ENCODE measurements at places on chromosomes 16 and 17.

DNA sequence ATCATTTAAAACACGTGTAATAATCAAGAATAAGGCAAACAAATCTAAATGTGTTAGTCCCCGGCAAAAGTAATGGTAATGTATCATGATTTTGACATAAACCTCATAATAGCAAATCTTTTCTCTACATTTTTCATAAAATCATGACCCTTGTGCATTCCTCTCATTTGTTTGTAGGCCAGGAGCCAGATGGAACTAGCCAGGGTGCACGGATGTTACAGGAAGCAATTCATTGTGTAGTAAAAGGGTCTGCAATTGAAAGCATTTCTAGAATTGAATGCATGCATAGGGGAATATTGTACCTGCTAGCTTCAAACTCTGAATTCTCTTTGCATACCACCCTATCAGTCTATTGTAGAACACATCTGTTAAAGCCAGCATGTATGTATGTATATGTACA, 66.6 kb downstream of the CNTNAP4 start:
- DNase-seq, result no peak

DNA sequence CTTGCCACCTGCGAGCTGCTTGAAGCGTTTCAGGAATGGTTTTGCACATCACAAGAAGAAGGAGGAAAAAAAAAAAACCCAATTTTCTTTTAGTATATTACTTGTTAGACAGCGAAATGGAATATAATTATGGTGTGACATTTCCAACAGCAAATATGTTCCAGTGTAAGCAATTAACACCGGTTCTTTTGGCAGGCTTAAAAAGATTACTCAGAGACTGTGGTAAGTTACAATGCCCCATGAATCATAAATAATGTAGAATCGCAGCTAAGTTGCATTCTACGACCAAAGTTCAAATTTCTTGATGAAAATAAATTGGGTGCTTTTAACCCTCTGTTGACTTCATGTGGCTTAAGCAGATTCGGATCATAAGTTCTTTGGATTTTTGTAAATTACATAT, 245.2 kb downstream of the XYLT1 start:
- no peak for DNase-seq

DNA sequence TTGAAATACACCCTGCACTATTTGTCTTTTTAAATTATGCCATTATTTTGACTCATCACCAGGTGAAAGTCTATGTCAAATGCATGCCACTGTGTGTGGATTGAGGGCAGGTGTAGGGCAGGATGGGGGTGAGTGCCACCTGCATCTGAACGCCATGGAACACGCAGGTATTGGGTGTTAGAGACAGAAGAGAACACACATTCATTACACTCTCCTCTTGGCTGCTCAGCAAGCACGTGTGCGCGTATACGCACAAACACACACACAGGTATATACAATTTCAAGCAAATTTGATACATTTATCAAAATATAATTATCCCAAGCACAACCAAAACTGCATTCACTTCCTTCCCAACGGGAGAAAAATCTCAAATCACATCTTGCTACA, 268.9 kb downstream of the NTN1 start:
- no peak for DNase-seq

DNA sequence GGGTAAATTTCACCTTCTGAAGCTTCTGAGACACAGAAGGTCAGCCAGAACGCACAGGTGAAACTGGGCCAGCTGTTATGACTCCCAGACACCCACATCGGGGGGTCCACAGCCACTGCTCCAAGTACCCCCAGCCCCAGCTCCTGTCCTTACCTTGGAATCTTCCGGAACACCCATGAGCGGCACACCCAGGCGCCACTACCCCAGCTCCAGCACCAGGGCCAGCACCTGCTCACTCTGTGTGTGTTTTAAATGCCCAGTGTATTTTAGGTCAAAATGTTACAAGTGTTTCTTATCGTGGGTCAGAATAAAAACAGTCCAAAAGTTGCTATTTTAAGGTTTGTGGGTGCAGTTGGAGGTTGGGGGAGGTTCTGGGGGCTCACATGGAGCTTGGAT, 116.3 kb downstream of the RMI2 start:
- no peak for DNase-seq

DNA sequence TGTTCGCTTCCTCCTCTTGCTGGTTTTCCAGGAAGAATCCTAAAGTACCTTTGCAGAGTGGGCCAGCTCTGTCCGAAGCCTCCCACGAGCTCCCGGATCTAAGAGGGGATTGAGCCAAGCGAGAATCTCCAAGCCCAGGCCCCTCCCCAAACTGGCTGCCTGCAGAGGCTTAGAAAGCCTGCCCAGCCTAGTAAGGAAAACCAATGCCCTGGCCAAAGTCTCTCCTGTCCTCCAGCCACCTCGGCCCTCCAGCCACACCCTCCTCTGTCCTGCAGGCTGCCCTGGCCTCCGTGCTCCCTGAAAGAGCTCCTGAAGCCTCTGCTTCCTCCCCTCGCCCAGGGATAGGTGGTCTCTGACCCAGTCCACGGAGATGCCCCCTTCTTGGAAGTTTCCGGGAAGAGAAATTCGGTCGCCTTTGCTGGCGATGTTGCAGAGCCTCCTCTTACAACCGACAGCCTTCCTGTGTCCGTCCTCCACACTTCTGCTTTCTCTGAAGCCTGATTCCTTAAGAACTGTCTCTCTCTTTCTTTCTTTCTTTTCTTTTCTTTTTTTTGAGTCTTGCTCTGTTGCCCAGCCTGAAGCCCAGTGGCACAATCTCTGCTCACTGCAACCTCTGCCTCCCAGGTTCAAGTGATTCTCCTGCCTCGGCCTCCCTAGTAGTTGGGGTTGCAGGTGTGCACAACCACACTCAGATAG, 54.9 kb upstream of the TOB1 start:
- DNase-seq, result no peak

GRCh38 chr16:4372001-4372577, 441 bp downstream of the VASN start:
- no peak for DNase-seq

DNA sequence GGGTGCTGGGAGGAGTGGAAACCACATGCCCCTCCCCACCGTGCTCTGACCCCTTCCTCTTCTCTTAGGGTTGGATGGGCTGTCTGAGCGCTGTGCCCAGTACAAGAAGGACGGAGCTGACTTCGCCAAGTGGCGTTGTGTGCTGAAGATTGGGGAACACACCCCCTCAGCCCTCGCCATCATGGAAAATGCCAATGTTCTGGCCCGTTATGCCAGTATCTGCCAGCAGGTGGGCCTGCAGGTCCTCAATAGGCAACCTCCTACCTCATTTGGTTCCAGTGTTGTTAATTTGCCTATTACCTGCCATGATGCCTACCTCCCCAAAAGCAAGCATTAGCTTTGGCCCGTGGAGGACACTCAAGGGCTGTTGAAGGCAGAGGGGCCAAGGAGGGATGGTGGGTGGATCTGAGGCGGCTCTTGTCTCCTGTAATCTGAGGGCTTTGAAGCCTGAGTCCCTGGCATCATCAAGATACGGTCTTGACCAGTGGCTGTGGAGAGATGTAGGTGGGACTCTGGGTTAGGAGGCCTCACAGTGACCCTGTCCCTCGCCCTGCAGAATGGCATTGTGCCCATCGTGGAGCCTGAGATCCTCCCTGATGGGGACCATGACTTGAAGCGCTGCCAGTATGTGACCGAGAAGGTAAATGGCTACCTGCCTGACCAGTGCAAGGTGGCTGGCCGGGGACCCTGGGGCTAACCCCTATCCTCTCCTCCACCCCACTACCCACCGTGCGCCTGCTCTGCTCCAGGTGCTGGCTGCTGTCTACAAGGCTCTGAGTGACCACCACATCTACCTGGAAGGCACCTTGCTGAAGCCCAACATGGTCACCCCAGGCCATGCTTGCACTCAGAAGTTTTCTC, 3.4 kb downstream of the ALDOA start:
- no peak for DNase-seq

GRCh38 chr17:14921936-14922335, 343.2 kb downstream of the PMP22 start:
- DNase-seq, result no peak

DNA sequence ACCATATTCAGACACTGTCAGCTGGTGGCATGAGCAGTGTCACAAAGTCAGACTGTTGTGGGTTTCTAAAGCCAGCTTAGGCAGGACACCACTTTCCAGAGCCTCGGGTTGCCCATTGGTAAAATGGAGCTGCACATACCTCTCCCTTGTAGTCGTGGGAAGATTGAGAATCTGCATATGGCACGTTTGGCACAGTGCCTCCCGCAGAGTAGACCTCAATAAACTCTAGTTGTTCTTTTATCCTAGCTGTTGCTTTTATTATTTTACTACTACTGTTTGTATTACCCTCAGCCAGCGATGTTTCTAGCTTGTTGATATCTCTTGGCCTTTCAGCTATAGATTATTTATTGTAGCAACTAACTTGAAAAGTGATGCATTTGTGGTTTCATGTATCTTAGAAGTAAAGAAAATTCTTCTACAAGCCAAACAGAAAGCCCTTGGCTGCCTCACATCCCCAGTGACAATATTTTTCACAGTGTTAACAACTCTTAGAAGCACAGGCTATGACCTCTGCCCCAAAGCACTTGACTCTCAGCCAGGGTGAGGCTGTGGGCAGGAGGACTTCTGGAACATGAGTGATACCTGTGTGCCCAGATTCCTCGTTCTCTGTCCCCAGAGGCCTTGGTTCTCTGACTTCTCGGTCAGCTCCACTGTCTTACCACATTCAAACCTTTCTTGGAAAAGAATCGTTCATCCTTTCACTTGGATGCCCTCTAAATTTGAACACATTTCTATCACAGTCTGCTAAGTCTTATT, 351.6 kb downstream of the SNX29 start:
- no peak for DNase-seq

GRCh38 chr17:40535924-40536294, 29.4 kb downstream of the CCR7 start:
- DNase-seq, result no peak

- DNase-seq, result no peak
Measured at GRCh38 chr16:66004699-66005098, 361.8 kb upstream of the CDH5 start.

- no peak for DNase-seq
Measured at GRCh38 chr16:1902547-1903219, 15.5 kb downstream of the HS3ST6 start.

GRCh38 chr17:27428781-27429505, 27.3 kb upstream of the KSR1 start:
- no peak for DNase-seq

DNA sequence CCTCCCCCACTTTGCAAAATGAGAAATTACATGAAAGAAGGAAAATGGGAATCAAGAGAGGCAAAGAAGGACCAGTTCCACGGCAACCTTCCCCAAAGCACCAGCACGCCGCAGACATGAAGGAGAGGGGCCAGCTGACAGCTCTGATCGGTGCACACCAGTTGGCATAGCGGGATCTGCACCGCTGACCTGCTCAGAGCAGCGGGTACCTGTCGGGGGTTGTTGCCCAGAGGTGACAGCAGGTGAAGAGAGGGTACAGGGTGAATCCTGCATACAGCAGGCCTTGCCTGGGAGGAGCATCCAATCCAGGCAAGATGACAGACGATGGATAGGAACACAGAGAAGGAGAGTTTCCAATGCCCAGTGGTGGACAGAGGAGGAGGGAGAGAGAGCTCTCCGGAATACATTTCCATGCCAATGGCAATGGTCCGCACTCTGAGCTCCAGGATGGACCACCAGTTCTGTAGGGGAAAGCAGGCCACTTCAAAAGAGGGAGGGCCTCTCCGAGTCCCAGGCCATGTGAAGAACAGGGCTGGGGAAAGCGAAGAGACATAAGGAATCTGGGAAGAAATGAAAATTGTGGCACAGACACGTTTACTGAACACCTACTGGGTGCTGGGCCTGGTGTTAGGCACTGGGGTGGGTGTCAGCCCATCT, 24.0 kb downstream of the CEP295NL start:
- no peak for DNase-seq

DNA sequence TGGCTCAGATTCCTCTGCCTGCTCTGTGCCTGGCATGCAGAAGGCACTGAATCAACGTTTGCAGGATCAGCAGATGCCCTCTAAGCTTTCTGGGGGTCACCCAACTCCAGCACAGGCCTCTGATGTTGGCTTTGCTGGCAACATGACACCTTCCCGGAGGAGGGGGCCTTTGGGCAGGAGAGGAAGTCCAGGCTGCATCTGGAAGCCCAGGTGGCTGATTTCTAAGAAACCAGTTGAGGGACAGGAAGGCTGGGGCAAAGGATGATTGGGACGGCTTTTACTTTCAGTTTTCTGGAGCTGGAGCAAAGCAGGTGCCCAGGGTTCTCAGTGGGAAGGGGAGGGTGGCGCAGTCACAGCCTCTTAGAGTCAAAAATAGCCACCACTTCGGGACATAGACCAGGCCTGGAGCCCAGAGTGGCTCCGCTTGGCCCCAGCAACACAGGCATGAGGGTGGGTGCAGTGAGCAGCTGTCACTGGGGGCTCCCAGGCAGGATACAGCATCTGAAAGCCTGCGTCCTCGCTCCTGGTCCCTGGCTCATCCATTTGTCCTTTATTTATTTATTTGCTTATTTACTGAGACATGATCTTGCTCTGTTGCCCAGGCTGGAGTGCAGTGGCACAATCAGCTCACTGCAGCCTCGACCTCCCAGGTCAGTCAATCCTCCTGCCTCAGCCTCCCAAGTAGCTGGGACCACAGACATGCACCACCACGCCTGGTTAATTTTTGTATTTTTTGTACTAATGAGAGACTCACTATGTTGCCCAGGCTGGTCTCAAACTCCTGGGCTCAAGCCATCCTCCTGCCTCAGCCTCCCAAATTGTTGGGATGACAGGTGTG, 15.1 kb downstream of the SOCS1 start:
- DNase-seq, result no peak

DNA sequence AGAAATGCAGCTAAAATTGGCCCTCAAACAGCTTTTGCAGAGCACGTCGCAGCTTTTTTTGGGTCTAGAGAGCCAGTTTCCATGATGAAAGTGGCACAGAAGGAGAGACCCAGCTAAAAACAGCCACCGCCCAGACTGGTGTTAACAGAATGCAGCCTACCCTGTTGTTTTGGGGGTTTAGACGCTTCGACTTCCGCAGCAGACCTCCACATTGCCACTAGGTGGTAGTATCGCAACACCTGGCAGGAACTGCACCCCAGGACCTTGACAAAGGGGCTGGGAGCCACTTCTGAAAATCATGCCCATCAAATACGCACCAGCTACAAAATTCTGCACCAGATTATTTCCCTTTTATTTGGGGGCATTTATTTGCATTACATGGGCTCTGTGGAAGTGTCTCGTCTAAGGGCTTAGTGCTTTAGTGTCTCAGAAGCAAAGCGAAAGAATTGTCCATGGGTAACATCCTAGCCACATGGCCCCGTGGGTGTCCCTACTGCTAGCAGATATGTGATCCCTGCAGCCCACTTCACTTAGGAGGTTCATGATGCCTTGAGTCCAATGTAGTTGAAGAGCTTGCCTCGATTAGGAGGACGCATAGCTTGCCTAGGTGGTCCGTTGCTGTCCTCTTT, 167.1 kb downstream of the HAPSTR1 start:
- peak; percentile 66 for DNase-seq

- DNase-seq, result no peak
Measured at GRCh38 chr17:49312722-49313121, 49.3 kb downstream of the ZNF652 start.
